ENCODE measurements at places on chromosomes 1 and 21.

- DNase-seq = no peak
Observed at GRCh38 chr1:231177936-231178335, 16.1 kb downstream of the TRIM67 start.

DNA sequence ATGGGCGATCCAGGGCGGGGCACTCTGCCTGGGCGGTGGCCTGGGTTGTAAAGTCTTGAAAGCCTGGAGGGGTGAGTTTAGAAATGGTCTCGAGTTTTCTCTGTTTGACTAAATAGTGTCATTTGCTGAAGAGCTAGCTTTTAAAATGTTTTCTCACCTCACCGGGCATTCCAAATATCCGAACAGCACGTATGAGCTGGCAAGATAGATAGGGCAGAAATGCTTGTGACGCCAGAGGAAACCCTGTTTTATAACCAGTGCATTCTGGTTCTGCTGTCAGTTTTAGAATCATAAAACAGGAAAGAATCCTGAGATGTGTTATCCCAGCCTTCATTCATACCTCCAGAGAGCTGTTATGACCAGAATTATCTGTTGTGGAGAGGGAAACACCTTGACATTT lies 725 bp downstream of the RTCA start:
- DNase-seq = no peak

- DNase-seq = no peak
Observed at GRCh38 chr1:176604461-176604860, 141.5 kb downstream of the PAPPA2 start.

- no peak for DNase-seq
Observed at GRCh38 chr1:81032374-81032773, 768.4 kb upstream of the ADGRL2 start.

DNA sequence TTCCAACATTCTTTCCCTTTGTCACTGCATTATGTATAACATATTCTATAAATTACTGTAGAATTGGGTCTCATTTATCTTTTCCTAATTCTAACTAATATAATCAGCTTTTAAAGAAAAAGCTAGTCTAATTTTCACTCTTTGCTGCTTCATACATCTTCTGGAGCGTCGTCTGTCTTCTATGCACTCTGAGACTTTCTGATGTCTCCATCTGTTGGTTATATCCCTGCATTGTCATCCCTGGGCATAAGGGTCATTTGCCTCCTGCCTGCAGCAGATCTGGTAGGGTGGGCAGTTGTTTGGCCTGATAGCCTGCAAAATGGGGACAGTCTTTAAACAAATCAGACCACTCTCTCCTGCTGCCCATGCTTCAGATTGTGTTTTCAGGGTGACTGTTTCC lies 40.8 kb upstream of the DYNLT5 start:
- no peak for DNase-seq

All from epithelial cell of prostate (primary cell).